ENCODE measurements at places on chromosomes 3 and 15.

DNA sequence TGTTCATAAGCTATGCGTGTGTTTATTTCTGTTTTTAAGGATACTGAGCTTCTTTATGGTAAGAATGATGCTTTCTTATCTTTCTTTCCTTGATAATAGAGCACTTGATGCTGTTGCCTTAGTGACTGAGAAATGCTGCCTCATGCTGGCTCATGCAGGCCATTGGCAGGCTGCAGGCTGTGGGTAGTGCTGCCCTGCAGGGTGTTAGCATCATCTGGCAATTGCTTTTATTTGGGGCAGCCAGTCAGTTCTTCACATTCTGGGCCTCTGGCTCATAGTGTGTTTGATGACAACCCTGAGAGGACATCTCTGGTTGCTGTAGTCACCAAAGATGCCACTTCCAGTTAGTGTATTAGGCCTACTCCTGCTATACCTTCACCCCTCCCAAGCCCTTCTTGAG is 66.2 kb upstream of the ONECUT1 start:
- no peak for DNase-seq

GRCh38 chr3:123871946-123872345 is 12.2 kb downstream of the MYLK start:
- DNase-seq = no peak

DNA sequence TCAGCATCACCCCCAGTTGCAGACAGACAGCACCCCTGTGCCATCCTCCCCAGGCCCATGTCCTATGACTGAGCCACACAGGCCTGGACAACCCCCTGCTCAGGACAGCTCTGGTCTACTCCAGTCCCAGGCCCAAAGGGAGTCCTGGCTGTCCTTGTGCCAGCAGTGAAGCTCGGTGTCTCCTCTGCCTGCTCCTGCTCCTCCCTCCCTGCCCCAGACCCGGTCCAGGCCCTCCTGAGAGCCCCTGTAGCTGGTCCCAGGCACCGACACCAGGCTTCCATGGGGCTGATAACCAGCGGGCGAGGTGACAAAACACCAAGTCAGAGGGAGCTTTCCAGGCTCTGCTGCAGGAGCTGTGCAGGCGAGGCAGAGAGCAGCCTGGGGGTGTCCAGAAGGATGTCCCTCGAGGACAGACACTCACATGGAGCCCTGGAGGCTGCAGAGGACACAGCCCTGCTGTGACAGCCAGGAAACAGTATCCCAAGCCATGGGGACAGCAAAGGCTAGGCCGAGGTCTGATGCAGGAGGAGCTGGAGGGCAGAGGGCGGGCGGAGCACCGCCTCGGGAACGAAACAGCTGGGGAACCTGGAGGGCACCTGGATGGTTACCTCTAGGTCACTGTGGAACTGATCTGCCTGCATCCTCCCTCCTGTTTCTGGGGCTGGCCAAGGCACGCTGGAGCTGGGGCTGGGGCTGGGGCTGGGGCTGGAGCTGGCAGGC is 103.8 kb upstream of the PRR20G start:
- no peak for DNase-seq

- DNase-seq = no peak
Measured at GRCh38 chr3:44067431-44067830, 174.3 kb upstream of the TOPAZ1 start.

DNA sequence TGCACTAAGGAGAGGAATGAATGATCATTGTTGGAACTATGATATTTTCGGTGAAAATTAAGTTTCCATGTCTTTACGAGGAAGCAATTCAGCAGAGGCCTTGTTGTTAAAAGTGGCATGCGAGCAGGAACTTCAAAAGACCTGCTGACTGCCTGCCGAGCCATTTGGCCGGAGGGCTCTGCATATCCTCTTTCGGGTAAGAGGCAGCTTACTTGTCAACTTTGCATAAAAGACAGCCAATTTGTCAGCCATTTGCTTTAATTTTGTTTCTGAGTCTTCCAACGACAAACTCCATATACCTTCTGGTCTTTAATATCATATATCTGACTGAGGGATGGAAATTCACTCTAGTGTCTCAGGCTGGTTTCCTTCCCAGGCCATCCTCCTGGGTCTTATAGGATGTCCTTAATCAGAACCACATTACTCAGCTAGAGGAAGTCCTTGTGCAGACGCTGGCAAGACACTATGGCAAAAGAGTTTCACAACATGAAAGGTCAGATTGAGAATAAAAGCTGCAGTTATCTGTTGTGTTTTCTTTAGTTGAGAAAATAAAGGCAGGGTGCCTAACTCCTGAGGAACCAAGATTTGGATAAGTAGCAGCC is 128.7 kb upstream of the WNT5A start:
- no peak for DNase-seq

DNA sequence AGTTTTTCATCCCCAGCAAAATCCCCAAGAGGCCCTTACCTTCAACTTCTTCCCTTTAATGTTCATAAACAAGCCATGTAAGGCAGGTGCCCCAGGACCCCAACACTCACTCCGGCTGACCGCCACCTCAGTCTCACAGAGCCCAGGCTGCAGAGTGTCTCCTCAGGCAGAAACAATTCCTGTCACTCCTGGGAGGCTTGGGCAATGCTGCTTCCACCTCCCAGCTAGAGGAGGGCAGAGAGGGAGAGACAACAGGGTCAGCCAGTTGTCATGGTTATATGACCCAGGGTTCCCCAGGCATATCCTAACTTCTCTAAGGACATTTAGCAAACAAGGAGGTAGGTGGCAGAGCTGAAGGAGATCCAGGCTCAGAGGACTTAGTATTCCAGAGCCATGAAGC is at the start of gene PLIN1:
PLIN1 (minus strand) TSS at position 156 of the 400 bp plus-strand sequence. CDS start 1,878 bp downstream, outside the sequence.
- no peak for DNase-seq

- no peak for DNase-seq
Measured at GRCh38 chr3:108985844-108986243, 32.2 kb upstream of the GUCA1C start.

DNA sequence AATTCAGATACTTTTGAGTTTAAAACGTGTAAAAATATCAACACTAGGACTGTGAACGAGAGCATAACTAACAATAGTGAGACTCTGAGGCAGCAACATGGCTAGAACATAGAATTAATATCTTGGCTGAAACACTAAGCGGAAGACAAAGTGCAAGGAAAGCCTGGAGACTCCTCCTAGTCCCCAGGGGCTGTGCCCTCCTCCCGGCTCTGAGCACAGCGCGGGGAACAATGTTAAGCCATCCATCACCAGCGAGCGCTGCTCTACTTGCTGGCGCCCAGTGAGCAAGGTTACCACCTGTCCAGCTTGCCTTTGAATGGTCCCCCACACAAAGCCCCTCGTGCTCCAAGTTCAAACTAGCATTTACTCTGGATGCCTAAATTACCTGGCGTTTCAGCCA is 436.9 kb downstream of the FOXP1 start:
- no peak for DNase-seq

GRCh38 chr15:45442507-45443135 is 64.3 kb upstream of the GATM start:
- DNase-seq = no peak

DNA sequence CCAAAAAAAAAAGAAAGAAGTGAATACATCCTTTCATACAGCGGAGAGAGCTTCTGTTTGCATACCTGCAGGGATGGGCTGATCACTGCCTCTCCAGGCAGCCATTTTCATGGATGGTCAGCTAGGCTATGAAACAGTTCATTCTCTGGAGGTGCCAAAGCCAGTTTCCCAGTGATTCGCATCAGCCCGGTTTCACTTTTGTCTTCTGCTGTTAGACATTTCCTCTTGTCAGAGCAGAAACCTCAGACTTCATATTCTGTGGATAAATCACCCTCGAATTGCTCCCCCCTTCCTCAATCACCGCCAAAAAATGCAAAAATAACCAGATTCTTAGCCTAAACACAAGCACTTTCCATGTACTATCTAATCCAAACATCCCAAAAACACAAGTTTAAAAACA is 225.6 kb downstream of the ADAMTS9 start:
- DNase-seq = no peak

GRCh38 chr3:115912372-115912771 is 289.1 kb downstream of the GAP43 start:
- DNase-seq = no peak

- no peak for DNase-seq
Measured at GRCh38 chr3:171173736-171174135, 147.2 kb upstream of the SLC2A2 start.

- DNase-seq = no peak
Measured at GRCh38 chr3:104198131-104198530, 1168.6 kb upstream of the ALCAM start.

DNA sequence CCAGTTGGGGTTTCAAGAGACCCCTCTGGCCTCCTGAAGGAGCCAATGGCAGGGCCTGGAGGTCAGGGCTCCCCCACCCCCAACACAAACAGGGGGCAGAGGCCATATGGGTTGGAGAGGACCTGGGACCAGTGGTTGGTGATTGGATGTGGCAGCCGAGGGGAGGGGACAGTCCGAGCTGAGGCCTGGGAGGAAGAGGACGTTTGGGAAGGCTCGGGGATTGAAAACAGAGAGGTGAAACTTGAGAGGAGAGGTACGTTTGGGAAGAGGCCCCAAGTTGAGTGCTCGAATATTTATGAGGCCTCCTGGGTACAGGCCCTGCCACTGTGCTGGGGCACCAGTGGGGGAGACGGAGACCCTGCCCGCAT is 53.7 kb downstream of the DNAJB8 start:
- DNase-seq = no peak

- no peak for DNase-seq
Measured at GRCh38 chr15:100559330-100559729, 30.6 kb upstream of the CERS3 start.

- no peak for DNase-seq
Measured at GRCh38 chr3:64150623-64151207, 74.6 kb downstream of the PRICKLE2 start.

- no peak for DNase-seq
Measured at GRCh38 chr3:154875142-154875541, 205.0 kb upstream of the MME start.

GRCh38 chr3:195251336-195252065 is 19.5 kb downstream of the XXYLT1 start:
- DNase-seq = peak; percentile 61

GRCh38 chr15:90701880-90702630 is 15.1 kb upstream of the BLM start:
- no peak for DNase-seq

- DNase-seq = no peak
Measured at GRCh38 chr15:45136378-45136764, 6.6 kb downstream of the DUOX1 start.

DNA sequence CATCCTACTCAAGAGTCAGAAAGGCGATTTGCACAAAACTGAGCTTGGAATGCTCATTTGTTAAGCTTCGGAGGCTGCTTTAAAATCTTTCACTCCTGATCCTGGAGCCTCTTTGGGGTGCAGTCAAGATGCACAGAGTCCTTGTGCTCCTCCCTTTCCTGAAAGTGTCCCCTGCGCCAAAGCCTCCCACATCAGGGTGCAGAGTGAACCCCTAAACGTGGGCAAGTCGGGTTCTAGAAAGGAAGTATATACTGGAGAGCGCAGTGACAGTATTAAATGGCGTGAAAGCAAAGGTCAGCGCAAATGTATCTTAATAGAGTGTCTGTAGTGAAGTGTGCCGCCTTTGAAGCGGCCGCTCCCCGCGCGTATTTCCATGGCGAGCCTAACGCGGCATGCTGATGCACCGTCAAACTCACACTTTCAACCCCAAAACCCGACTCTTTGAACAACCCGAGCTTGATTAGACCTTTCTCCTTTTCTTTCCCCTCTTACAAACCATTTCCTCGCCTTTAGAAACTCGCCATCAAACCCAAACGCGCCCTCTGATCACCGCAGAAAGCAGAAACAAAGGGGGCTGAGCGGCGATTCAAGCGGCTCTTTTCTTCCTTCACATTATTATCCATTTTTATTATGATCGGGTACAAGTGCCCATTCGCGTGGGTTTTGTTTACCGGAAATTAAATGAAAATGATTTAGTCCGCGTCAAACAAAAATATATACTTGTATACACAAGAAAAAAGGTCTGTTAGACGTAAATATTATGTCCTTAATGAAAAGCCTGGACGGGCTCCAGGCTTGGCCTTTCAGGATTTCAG is 18.3 kb downstream of the ZIC4 start:
- no peak for DNase-seq

DNA sequence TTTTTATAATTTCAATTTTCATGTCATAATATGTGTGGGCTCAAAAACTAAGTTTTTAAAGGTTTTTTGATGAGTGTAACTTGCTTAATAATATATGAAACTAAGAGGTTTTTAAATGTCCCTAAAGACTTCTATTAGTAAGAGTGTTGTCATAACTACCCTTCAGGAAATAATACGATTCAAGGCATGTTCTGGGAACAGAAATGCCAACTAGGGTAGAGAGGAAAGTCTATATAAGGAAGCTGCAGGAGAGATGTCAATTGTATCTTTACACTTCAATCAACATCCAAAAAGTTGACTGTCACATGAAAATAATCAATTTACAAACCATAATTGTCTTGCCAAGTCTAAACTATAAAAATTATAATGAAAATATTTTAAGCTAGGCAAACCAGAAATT is 76.3 kb downstream of the SMARCC1 start:
- no peak for DNase-seq

DNA sequence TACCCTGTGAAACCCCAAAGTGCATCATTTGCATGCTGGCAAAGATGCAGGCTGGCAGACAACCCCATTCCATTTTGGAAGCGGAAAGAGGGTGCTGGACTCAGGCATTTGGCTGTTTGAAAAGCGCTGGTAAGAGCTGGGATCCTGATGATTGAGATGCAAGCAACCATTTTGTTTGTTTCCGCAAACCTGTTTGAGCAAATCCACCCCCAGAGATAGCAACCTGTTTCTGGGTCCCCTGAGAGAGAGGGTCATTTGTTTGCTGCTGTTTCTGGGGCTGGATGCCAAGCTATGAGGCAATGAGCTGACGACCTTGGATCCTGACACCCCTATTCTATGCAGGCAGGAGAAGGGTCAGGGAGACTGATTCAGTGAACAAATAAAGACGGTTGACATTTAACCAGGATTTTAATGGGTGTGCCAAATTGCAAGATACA is 9.8 kb downstream of the SLC6A1 start:
- DNase-seq = no peak

DNA sequence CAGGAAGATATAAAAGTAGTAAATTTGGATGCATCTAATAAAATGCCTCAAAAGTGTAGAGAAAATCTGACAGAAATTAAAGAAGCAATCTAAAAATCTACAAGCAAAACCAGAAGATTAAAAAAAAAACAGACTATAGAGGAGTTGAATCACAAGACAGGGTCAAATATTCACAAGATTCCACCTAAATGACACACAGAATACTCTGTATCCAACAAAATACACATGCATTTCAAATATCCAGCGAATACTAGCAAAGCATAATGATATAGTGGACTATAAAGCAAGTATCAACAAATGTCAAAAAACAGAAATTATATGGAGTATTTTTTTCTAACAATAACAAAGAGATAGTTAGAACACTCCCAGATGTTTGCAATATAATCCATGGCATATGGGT is 20.5 kb upstream of the ACTC1 start:
- no peak for DNase-seq

DNA sequence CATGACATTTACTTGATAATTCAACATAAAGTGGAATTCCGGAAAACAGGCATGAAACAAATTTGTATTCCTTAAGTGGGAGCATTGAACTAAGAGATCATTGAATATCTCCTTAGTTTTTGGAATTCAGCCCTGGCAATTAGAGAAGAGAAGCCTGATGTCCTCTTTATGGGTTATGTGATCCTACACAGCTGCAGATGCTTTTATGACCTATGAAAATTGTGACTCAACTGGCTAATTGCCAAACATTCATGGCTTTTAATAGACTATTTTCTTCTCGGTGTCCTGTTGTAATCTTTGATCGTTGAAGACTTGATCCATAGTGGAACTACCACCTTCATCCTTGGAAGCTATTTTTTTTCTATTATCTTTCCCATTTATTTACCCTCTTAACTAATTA is 46.1 kb downstream of the AGBL1 start:
- DNase-seq = no peak

GRCh38 chr3:73144276-73144675 is 82.8 kb downstream of the EBLN2 start:
- DNase-seq = no peak

- DNase-seq = no peak
Measured at GRCh38 chr15:99371180-99372103, 120.2 kb downstream of the LRRC28 start.
